Thoracic aorta (tissue), 2 donors: ENCODE measurements at places on chromosomes 2 and 18.

- no peak overlapping the region for H3K4me3 ChIP-seq
- no peaks in the 10 kb centered on the region for H3K4me1 ChIP-seq
- no peaks in the 10 kb centered on the region for H3K27me3 ChIP-seq
- H3K27ac ChIP-seq = no peak overlapping the region
- no peaks in the 10 kb centered on the region for H3K36me3 ChIP-seq
Measured at GRCh38 chr2:10236571-10237391, 65.9 kb upstream of the HPCAL1 start.

DNA sequence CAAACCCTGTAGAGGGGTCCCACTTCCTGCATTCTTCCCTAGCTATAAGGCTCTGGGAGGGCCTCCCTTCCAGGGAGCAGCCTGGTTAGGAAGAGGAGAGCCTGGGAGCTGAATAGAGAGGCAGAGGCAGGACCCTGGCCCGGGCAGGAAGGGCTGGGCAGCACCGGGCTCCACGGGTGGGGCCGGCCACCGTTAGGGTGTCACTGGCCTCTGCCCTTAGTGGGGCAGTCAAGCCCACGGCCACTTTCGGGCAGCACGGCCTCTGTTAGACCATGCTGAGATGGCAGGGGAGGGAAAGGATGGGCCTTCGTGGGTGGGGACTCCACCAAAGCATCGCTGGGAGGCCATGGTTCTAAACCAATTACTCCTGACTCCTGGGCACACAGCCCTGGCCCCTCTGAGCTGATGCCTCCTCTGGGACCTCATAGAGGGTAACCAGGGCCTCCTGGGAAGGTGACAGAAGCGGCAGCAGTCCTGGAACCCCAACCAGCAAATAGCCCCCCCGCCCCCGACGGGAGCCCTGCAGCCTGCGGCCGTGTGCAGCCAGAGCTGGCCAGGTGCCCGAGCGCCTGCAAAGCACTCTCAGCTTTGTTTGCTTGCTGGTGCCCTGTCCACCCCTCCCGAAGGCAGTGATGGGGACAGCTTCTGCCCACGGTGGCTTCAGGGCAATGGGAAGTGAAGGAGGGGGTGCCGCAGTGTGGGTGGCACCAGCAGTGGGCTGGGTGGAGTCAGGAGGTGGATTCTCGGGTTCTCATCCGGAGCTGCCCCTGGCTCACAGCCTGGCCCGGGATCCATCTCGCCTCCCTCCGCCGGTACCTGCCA lies 16.3 kb upstream of the HPCAL1 start:
- DNase-seq = no peak
- H3K36me3 ChIP-seq = no peaks in the 10 kb centered on the region
- no peaks in the 10 kb centered on the region for H3K27me3 ChIP-seq
- no peak overlapping the region for H3K4me3 ChIP-seq

DNA sequence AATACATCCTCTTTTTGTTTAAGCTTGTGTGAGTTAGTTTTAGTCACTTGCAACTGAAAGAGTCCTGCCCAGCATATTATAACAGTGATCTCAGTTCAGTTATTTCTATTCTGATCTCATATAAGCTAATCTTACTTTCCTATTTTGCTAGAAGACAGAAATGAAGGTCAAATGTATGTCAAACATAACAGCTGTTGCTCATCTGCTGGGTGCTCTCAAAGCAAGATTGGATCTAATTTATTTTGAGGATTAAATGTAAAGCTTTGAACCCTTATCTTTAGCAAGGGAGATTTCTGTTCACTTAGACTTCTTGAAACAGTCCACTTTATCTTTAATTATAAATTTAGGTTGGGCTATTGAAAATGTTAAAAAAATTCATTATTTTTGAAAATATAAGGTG lies 31.2 kb downstream of the CRYGD start:
- H3K4me3 ChIP-seq = no peak overlapping the region
- no peaks in the 10 kb centered on the region for H3K36me3 ChIP-seq
- no peaks in the 10 kb centered on the region for H3K27me3 ChIP-seq
- DNase-seq = no peak
- no peak overlapping the region for H3K27ac ChIP-seq

DNA sequence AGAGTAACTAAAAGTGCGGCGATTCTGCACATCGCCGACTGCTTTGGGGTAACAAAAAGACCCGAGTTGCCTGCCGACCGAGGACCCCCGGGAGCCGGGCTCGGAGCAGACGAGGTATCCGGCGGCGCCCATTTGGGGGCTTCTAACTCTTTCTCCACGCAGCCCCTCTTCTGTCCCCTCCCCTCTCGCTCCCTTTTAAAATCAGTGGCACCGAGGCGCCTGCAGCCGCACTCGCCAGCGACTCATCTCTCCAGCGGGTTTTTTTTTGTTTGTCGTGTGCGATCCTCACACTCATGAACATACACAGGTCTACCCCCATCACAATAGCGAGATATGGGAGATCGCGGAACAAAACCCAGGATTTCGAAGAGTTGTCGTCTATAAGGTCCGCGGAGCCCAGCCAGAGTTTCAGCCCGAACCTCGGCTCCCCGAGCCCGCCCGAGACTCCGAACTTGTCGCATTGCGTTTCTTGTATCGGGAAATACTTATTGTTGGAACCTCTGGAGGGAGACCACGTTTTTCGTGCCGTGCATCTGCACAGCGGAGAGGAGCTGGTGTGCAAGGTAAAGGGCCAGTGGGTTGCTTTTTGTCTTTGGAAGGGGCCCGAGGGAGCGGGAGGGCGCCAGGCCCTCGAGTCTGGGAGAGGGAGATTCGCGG lies 1.4 kb downstream of the TRIB2 start:
- H3K27me3 ChIP-seq = no peaks in the 10 kb centered on the region
- H3K27ac ChIP-seq = peak overlapping the region; percentile 85
- H3K36me3 ChIP-seq = no peaks in the 10 kb centered on the region
- peaks cover 61% of the 10 kb centered on the region for H3K4me1 ChIP-seq
- H3K4me3 ChIP-seq = peak overlapping the region; percentile 92
- no peak for DNase-seq

GRCh38 chr18:48392268-48392667 lies 16.9 kb downstream of the ZBTB7C start:
- H3K4me3 ChIP-seq = no peak overlapping the region
- H3K36me3 ChIP-seq = no peaks in the 10 kb centered on the region

DNA sequence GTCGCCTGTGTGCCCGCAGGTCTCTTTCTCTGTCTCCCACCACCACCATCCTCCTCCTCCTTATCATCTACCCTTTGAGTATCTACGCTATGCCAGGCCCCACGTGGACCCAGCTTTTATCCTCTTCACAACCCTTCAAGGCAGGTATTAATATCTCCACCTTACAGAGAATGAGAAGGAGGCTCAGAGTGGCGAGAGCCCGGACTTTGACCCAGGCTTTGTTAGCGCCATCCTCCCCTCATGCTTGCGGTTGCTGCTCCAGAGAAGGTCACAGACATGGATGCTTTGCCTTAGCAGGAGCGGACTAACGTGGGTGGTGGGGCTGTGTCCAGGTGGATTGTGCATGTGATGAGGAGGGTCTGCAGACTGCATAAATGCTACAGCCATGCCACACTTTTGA lies 119.8 kb downstream of the CELF4 start:
- DNase-seq = no peak
- no peaks in the 10 kb centered on the region for H3K4me1 ChIP-seq
- H3K27me3 ChIP-seq = no peaks in the 10 kb centered on the region
- no peak overlapping the region for H3K27ac ChIP-seq
- no peak overlapping the region for H3K4me3 ChIP-seq
- no peaks in the 10 kb centered on the region for H3K36me3 ChIP-seq

DNA sequence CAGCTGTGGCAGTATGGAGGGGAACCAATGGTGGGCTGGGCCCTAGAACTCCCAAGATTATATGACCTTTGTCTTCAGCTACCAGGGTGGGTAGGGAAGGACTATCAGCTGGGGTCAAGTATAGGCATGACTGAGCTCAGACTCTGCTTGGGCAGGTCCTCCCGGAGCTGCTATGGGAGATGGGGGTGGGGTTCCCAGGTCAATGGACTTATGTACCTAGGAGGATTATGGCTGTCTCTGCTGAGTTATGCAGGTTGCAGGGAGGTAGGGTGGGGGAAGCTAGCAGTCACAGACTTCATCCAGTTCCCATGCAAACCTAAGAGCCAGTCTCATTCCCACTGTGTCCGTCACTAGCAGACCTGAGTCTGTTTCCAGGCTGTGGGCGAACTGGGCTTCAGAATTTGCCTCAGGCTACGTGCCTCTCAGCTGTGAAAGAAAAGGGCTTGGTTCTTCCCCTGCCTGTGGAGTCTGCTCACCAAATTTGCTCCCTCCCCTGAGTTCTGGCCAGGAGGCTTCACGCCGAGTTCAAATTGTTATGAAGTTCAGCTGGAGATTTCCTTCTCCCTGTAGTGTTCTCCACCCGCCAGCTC lies 985.8 kb upstream of the NRXN1 start:
- no peak for DNase-seq
- no peak overlapping the region for H3K4me3 ChIP-seq
- no peaks in the 10 kb centered on the region for H3K27me3 ChIP-seq

- no peaks in the 10 kb centered on the region for H3K36me3 ChIP-seq
- no peaks in the 10 kb centered on the region for H3K4me1 ChIP-seq
- DNase-seq = no peak
- H3K27ac ChIP-seq = no peak overlapping the region
Measured at GRCh38 chr2:53095227-53095626, 672.4 kb upstream of the CHAC2 start.

- no peak overlapping the region for H3K27ac ChIP-seq
- H3K4me1 ChIP-seq = peaks cover 6% of the 10 kb centered on the region
- no peaks in the 10 kb centered on the region for H3K36me3 ChIP-seq
Measured at GRCh38 chr2:18408638-18409037, 151.8 kb downstream of the RDH14 start.
